Effector memory CD8-positive, alpha-beta T cell (primary cell): ENCODE measurements at places on chromosomes 3 and 15.

- no peak overlapping the region for H3K4me3 ChIP-seq
- peaks cover 58% of the 10 kb centered on the region for H3K27me3 ChIP-seq
- no peak for DNase-seq
- H3K27ac ChIP-seq: no peak overlapping the region
- H3K36me3 ChIP-seq: no peaks in the 10 kb centered on the region
- no peaks in the 10 kb centered on the region for H3K4me1 ChIP-seq
Measured at GRCh38 chr15:81491414-81492096, 117.5 kb upstream of the TMC3 start.

DNA sequence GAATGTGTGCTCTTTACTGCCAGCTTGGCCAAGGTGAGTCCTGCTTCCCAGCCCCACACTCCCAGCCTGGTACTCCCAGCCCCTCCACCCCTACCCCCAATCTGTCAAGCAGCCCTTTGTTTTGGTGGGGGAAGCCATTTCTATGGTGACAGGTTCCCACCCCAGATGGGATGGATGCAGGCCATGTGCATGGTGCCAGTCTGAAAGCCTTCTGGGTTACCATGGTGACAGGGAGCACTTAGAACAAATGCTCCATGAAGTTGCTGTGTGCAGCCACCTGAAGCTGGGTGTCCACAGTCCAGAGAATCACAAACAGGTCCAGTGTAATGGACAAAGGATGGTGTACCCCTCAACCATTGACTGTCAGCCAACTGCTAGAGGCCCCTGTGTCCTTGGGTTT is 19.1 kb upstream of the VILL start:
- H3K27me3 ChIP-seq: peaks cover 10% of the 10 kb centered on the region
- no peak overlapping the region for H3K27ac ChIP-seq
- H3K4me3 ChIP-seq: no peak overlapping the region
- DNase-seq: no peak

DNA sequence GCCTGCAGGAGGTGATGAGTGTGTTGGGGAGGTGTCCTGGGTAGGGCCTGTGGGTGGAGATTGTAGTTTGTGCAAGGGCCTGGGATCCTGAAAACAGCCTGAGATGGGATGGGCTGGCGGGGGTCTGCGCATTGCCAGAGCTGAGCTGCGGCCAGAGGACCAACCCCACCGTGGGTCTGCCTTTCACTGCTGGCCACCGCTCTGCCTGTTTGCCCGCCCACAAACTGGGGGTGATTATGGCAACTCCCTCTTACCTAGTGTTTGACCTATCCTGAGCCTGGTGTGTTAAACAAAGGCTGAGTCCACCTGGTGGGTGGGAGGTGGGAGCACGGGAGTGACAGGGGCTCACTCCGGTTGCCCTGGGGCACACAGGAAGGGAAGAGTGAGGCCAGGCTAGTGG is 9.8 kb downstream of the ABTB1 start:
- H3K27ac ChIP-seq: no peak overlapping the region

- no peaks in the 10 kb centered on the region for H3K36me3 ChIP-seq
- H3K4me3 ChIP-seq: no peak overlapping the region
- H3K27me3 ChIP-seq: peaks cover 79% of the 10 kb centered on the region
- DNase-seq: no peak
- no peak overlapping the region for H3K27ac ChIP-seq
Measured at GRCh38 chr15:83276661-83277060, 7.8 kb downstream of the BNC1 start.

DNA sequence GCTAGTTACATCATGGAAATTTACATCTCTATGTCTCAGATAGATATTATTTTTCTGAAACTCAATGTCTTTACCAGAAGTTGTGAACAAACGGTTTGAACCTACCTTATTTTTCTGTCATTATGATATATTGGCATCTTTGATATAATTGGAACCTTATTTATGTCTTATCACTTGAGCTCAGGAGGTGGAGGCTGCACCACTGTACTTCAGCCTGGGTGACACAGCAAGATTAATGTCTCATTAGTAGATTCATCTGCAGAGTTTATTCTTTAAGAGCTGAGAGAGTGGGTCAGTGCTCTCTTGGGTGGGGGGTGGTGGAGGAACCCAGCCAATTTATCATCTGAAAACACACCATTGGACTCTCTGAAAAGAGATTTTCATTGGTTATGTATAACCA is 21.4 kb downstream of the SCG3 start:
- H3K27ac ChIP-seq: no peak overlapping the region
- no peaks in the 10 kb centered on the region for H3K36me3 ChIP-seq
- H3K27me3 ChIP-seq: peaks cover 38% of the 10 kb centered on the region
- DNase-seq: no peak
- H3K4me3 ChIP-seq: no peak overlapping the region

GRCh38 chr3:131645638-131646037 is 142.9 kb upstream of the MRPL3 start:
- no peak overlapping the region for H3K4me3 ChIP-seq
- no peaks in the 10 kb centered on the region for H3K36me3 ChIP-seq
- H3K27me3 ChIP-seq: peaks cover 12% of the 10 kb centered on the region
- H3K4me1 ChIP-seq: no peaks in the 10 kb centered on the region

- DNase-seq: no peak
- no peaks in the 10 kb centered on the region for H3K36me3 ChIP-seq
- no peak overlapping the region for H3K27ac ChIP-seq
Measured at GRCh38 chr3:125211523-125212090, 941 bp downstream of the SLC12A8 start.

DNA sequence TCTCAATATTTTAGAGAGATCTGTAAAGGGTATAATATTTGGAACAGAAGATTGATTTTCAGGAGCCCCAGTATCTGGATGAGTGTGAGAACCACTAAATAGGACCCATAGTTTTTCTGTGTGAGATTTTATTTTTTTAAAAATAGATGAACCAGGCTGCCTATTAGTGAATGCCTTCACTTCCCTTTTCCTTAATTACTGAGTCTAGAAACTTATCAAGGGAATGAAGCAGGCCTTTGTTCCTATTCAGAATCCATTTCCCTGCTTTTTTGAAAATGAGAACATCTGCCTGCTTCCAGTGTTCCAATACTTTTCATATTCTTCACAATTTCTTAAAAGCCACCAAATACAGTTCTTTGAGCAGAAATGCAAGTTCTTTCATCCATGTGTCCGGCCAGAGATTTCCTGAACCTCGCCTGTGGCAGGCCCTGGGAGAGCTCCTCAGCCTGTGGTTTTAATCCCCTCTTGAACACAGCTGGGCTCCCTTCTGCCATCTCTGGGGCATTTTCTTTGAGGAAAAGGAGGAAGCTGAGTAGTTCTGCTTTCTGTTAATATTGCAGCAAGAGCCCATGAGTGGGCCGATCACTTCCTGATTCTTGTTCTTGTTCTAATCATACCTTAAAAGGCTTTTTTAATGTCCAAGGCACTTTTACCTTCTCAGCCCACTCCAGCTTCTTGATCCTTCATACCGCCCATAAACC is 4.7 kb downstream of the EHD4 start:
- DNase-seq: no peak
- H3K27me3 ChIP-seq: no peaks in the 10 kb centered on the region
- peaks cover 42% of the 10 kb centered on the region for H3K36me3 ChIP-seq
- H3K4me3 ChIP-seq: peak overlapping the region; percentile 19
- H3K4me1 ChIP-seq: peaks cover 40% of the 10 kb centered on the region

DNA sequence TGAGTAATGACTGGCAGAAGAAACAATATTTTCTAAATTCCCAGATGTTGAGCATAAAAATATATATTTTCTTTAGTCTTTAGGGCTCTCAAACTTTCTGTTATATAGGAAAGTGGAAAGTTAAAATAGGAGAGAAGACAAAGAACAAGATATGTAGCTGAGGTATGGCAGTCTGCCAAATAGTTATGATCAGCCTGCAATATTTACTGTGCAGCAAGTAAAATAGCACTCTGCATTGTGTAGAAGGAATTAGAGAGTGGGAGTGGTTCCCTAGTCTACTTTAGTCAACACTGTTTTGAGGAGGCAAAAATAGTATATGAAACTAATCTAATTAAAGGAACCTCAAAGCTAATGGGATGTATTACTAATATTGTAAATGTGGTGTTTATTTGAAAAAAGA is 978.1 kb upstream of the ALCAM start:
- H3K4me3 ChIP-seq: no peak overlapping the region
- no peaks in the 10 kb centered on the region for H3K27me3 ChIP-seq
- DNase-seq: no peak
- no peak overlapping the region for H3K27ac ChIP-seq
- no peaks in the 10 kb centered on the region for H3K36me3 ChIP-seq

DNA sequence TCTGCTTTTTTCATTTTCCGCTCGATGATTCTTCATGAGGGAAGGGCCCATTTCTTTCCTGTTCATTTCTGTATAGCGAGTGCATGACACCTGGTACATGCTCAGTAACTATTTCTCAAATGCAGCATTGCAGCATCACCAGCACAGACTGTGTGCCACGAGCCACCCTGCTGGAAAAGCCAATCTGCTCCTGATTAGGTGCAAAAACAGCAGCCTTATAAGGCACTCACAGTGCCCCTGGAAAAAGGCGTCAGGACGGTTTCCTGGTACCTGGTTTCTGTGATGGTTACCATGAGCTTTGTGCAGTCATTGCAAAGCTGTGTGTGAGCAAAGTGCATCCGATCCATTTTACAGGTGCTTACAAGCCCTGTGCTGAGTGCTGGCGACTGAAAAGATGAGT is 15.8 kb downstream of the ST8SIA2 start:
- H3K36me3 ChIP-seq: no peaks in the 10 kb centered on the region
- H3K4me1 ChIP-seq: no peaks in the 10 kb centered on the region
- peaks cover 51% of the 10 kb centered on the region for H3K27me3 ChIP-seq
- H3K27ac ChIP-seq: no peak overlapping the region

DNA sequence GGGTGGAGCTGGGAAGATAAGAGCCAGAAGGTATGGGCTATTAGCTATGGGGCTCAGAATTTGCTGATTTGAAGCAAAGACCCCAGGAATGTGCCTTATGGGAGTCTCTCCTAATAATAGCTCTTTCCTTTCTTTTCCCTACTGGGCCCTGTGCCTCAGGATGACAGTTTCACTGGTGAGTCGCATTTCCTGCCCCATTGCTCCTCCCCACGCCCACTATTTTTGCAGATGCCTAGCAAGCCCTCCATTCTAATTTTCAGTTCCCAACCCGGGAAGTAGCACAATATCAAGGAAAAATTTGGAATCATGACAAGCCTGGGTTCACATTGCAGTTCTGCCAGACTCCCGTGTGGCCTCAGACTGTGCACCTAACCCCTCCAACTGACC is 583 bp downstream of the IL17RE start:
- H3K4me1 ChIP-seq: peaks cover 17% of the 10 kb centered on the region
- peak overlapping the region; percentile 37 for H3K4me3 ChIP-seq
- peak overlapping the region; percentile 90 for H3K27ac ChIP-seq
- H3K27me3 ChIP-seq: no peaks in the 10 kb centered on the region
- no peak for DNase-seq

DNA sequence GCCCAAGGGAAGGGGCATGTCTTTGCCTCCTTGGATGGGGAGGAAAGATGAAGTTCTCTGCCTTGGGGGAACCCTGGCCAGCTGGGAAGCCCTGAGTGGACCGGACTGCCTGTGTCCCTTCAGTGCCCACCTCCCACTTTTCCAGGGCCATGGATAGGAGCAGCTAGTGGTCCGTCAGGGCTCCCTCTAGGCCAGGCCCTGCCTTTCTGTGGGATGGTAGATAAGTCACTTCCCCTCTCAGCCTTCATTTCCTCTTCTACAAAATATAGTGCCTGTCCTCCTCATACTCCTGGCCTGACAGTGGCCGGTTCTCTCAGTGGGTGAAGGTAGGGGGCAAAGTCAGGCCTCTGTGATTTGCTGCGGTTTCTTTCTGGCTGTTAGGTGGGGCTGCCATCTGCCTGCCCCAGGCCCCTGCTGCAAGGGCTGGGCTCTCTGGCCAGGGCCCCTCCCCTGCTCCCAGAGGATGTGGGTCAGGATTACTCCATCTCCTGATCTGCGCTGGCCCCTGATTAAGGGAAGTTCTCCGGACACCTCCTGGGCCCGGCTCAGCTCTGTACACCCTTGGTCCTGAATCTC is 1.4 kb downstream of the PLEKHO2 start:
- H3K27ac ChIP-seq: peak overlapping the region; percentile 87
- no peaks in the 10 kb centered on the region for H3K27me3 ChIP-seq
- H3K4me1 ChIP-seq: peaks cover 75% of the 10 kb centered on the region
- no peak for DNase-seq
- peaks cover 16% of the 10 kb centered on the region for H3K36me3 ChIP-seq

GRCh38 chr3:66344848-66345578 is 124.2 kb downstream of the SLC25A26 start:
- DNase-seq: no peak
- peak overlapping the region; percentile 57 for H3K27ac ChIP-seq
- H3K36me3 ChIP-seq: no peaks in the 10 kb centered on the region
- H3K27me3 ChIP-seq: no peaks in the 10 kb centered on the region
- H3K4me1 ChIP-seq: peaks cover 5% of the 10 kb centered on the region

- no peak overlapping the region for H3K4me3 ChIP-seq
- no peaks in the 10 kb centered on the region for H3K4me1 ChIP-seq
- DNase-seq: no peak
Measured at GRCh38 chr15:59536553-59536952, 75.0 kb upstream of the GCNT3 start.

DNA sequence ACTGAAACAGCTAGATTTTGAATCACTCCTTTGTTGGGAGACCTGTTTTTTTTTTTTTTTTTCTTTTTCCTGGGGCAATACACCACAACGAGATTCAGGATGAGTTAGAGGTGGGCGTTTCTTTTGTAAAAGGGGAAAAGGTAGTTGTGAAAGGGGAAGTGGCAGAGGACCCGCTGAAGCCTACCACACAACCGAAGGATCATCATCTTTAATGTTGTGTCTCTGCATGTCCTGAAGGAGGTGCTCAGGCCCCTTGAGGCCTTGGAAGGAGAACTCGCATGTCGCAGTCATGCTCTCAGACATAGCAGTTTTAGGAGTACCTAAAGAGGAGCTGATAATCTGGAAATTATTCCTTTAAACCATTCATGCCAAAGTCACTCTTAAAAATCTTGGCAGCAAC is 137.9 kb upstream of the LRIG1 start:
- no peaks in the 10 kb centered on the region for H3K4me1 ChIP-seq
- peaks cover 10% of the 10 kb centered on the region for H3K27me3 ChIP-seq
- no peak overlapping the region for H3K27ac ChIP-seq
- DNase-seq: no peak
